ENCODE measurements at places on chromosomes 3 and 15.
A peak's percentile ranks its signal among the peaks of the same experiment; 100 is the strongest.

DNA sequence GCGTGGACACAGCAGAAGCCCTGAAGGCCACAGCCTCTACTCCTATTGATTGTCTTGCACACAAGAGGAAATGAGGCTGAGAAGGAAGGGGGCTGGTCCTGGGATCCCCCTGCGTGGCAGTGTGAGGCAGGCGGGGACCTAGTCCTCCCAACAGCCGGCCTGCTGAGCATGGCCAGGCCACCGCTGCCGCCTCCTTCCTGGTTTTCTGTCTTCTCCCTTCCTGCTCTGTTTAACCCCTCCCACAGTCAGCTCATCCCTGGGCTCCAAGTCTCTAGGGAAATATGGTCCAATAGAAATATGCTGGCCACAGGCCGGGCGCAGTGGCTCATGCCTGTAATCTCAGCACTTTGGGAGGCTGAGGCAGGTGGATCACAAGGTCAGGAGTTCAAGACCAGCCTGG is 42.1 kb upstream of the HES1 start:
- no peak for DNase-seq

DNA sequence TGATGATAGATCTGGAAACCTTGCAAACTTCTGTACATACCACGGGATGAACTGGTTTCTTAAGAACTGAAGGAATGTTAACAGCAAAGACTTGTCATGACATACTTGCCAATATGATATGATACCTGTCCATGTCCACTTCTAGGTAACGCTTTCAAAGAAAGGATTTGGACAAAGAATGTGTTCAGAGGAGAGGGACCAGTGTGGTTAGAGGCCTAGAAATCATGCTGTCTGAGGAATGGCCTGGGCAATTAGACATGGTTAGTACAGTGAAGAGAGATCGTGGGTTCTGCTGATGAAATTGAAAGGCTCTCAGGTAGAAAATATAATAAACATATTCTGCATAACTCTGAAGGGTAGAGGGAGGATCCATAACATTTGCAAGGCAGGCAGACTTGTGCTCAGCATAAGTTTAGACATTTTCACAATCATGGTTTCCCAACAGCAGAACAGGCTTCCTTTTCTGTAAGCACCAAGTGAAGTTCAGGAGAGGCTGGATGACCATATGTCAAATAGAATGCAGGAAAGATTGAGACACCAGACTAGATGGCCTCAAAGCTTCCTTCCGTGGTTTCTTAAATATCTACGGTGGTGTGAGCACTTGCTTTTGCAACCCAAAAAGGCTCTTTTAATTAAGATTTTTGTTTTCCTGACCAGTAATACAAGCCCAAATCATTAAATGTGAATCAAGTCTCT is 39.9 kb downstream of the TGFBR2 start:
- DNase-seq: no peak

- DNase-seq: no peak
Observed at GRCh38 chr15:40441565-40442531, 1.1 kb downstream of the BAHD1 start.

- DNase-seq: peak; percentile 83
Observed at GRCh38 chr3:184248454-184249411, at the start of gene ALG3. Gene ALG3, minus strand, starts transcription at chr3:184248962. Its CDS starts 22 bp downstream, at chr3:184248940.

DNA sequence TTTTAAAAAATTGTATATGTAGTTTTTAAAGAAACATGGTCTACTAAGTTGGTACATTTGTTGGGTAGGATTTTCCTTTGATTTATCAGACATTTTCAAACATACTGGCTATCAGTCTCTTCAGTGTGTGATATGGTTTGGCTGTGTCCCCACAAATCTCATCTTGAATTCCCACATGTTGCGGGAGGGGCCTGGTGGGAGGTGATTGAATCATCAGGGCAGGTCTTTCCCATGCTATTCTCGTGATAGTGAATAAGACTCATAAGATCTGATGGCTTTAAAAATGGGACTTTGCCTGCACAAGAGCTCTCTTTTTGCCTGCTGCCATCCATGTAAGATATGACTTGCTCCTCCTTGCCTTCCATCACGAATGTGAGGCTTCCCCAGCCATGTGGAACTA is 121.9 kb downstream of the ABI3BP start:
- DNase-seq: no peak

Data from activated T-helper 2 cell treated with anti-CD3 and anti-CD28 coated beads, Interferon-gamma antibody, Interleukin-2, Interleukin-4, amounts not matched to agents 10 μg/mL and 5 μg/mL and 100 μg/mL, durations not matched to agents 14 hours and 24 hours and 36 hours (primary cell).